Mesenchymal stem cell (in vitro differentiated cells and primary cell): ENCODE measurements at places on chromosomes 2 and 18.
A peak's percentile ranks its signal among the peaks of the same experiment; 100 is the strongest.

DNA sequence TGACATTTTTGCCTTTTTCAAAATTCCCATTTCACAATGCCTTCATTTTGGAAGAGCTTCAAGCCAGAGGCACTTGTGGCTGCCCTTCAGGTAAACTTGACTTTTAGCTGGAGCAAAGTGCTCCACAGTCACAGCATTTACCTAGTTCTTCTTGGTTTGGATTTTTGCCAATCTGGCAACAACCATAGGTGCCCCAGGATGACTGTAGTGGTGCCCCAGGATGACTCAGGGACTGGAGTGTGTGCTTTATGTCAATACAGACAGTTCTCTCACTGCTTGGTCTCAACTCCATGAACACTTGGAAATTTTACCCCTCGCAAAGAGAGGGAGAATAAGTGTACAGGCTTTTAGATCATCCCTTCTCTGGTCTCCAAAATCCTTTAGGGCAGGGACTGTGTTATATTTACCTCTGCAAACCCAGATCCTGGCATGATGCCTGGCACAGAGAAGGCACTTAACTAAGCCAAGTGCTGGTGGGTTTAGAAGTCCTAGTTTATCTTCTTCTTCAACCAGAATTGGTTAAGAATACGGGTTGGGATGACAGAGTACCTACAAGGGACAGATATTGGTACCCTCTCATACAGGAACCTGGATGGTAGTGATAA is 15.3 kb upstream of the PTPN4 start:
- no peak for DNase-seq

GRCh38 chr2:148209603-148210002 is 188.7 kb downstream of the MBD5 start:
- DNase-seq: no peak

DNA sequence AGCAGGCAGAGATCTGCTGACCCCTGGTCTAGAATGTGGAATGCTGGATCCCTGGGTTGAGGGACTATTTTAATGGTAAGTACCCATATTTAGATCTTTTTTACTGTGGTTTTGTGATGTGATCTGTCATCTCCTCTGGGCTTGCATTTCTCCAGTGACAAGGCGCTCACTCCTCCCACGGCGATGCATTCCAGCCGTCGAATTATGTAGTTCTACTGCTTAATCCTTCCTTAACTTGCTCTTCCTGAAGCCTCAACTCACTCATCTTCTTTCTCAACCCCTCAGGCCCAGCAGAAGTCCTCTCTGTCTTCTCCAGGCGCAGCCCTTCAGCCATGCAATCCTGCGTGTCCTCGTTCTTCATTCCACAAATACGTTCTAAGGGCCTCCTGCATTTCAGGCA is 51.2 kb downstream of the HPCAL1 start:
- DNase-seq: no peak

DNA sequence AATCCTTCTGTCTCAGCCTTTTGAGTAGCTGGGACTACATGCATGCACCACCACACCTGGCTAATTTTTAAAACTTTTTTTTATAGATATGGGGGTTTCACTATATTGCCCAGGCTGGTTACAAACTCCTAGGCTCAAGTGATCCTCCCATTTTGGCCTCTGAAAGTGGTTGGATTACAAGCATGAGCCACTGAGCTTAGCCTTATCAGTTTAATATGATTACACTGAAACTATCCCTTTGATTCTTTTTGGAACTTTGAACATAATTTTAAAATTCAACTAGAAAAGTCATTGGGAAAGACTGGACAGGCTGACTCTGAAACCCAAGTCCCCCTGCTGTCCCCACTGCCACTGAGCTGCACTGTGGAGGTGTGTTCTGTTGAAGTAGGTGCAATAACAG is 114.8 kb downstream of the ARL4C start:
- DNase-seq: no peak

DNA sequence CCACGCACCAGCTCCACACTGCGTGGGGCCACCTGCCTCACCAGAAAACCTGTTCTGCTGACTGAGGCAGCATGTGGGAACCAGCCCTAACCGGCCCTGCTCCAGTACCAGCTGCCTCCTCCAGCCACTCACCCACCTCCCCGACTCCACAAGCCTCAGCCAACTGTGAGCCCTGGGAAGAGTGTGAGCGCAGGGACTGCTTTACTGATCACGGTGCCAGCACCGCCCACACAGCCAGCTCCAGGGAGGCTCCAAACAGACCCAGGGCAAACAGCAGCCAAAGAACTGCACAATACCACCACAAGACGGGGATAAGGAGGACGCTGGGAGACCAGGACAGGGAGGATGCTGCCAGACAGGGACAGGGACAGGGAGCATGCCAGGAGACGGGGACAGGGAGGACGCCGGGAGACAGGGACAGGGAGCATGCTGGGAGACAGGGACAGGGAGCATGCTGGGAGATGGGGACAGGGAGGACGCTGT is 28.4 kb downstream of the EIPR1 start:
- no peak for DNase-seq

DNA sequence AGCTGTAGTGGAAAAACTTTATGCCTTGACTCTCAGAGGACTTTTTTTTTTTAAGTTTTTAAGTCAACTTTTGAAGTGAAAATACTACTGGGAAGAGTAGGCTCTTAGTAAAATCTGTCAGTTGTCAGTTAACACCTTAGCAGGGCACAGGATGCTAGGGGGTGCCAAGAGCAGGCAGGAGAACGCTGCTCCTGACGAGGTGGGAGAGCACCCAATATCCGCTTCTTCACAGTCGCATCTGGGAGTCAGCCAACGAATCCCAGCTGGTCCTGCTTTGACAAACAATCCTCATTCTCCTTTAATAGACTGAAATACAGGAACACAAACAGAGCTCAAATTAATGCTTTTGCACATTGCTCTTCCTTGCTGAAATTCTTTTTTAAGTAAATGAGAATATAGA is 709.5 kb upstream of the ACVR2A start:
- no peak for DNase-seq

- no peak for DNase-seq
Observed at GRCh38 chr2:217880287-217880889, 122.4 kb downstream of the TNS1 start.

DNA sequence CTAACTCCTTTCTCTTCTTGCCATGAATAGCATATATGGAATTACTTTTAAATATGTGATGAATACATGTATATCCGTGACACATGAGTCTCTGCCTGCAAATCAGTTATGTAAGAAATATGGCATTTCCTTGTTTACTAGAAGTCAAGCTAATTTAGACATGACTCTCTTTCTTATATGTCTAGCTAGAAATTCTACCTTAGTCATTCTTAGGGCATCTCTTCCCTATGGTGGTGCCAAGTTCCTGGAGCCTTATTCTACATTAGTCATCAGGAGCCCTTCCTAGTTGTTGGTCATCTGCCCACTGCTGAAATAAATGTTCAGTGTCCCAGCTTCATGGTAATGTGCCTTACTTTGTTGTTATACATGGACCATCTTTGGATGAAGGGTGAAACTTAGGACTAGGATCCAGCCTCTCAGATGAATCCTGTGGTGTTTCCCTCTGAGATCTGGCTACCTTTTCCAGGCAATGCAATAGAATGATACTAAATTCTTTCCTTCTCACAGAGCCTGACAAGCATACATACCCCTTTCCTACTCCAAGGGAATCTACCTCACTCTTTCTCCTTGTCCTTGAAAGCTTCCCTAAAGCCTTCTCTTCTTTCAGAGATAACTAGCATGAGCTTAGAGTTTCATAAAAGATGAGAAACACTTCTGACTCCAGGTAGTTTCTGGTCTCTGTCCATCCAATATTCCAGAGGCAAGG is 415.3 kb upstream of the VWC2L start:
- peak; percentile 61 for DNase-seq

DNA sequence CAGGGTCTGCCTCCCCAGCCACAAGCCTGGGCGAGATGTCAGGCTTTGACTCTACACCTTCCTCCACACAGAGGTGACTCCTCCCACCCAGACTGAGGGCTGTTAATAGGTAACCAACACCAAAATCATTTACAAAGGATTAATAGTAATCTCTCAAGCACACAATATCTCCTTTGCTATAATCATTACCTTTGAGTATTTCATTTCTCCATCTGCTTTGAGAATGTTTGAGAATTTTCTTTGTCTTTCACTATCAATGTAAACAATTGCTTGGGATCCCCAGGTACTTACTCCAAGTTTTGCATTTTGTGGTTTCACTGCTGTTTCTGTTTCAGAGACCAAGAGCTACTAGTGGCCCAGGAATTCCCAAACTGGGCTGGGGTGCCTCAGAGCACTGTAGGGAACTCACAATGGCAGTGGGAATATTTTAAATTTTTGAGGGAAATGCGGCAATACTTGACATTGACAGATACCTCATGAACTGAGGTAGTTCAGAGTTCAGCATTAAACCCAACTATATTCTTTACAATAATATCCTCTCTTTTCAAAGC is 166.4 kb upstream of the MGAT5 start:
- no peak for DNase-seq

DNA sequence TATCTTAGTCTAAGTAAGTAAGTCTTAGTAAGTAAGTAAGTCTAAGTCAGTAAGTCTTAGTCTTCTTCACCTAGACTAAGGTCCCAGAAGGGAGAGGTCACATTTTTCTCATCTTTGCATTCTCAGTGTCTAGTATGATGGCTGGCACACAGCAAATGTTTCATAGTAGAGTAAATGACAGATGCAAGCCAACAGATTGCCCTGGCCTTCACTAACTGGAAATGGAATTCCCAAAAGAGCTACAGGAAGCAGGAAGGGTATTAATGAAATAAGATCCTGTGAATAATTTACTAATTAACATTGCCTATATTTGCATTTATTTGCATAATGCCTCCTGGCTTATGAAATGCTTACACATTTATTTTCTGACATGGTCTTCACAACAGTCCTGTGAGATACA is 221.6 kb downstream of the RAD51AP2 start:
- DNase-seq: no peak

- DNase-seq: no peak
Observed at GRCh38 chr2:177680866-177681712, 288.5 kb downstream of the AGPS start.

DNA sequence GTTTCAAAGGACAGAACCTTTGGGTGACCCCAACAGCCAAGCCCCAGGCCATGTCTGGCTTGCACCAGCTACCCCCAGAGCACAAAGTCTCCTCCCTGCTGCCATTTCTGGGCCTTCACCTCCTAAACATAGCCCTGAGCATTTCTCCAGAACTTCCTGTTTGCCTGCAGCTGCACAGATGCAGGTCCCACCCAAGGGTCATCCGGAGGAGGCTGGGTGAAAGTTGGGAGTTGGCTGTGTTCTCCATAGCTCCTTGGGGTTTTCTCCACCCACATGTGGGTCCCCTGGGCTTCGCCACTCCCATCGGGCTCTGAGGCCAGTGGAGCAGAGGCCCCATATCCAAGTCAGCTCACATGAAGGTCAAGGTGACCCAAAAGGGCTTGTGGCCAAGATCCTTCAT is 4.3 kb downstream of the TNP1 start:
- DNase-seq: no peak

- no peak for DNase-seq
Observed at GRCh38 chr2:2275451-2275850, 55.6 kb downstream of the MYT1L start.

DNA sequence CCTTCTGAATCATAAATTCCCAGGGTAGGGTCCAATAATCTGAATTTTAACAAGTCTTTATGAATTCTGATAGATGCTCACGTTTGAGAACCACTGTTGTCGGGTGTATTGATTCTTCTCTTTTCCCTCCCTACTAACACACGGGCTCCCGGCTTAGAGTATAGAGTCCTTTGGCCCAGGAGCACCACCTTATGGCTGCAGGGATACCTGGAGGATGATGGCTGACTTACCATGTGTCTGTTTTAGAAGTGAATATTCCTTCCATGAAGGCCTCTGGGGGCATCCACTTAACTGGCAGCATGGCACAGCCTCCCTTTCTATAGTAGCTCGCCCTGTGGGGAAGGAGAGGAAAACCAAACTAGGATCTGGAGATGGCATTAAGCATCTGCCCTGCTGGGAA is 91.7 kb downstream of the CLIP4 start:
- DNase-seq: no peak

DNA sequence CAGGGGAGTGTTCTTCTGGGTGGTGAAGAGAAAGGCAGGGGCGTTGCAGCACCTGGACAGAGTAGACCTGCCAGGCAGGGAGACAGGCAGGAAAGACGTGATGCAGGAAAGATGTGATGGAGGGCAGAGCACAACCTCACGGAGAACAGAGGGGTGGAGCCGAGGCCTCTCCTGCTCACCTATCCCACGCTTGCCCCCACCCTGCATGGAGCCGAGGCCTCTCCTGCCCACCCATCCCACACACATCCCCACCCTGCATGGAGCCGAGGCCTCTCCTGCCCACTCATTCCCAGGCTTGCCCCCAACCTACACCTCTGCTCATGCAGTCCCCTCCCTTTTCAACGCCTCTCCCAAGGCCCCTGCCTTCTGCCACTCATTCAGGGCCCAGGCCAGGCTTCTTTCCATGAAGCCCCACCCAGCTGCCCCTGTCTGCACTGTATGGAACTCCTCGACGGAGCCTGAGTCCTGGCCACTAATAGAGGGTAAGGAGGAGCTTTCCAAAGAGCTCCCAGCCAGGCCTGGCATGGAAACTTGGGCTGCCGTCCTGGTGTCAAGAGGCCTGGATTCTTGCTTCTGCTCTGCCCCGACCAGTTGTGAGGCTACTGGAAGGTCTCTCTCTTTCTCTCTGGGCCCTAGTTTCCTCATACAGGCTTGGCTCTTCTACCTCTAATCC is 32.0 kb upstream of the LOXHD1 start:
- DNase-seq: no peak

- no peak for DNase-seq
Observed at GRCh38 chr2:172574965-172575364, 19.1 kb downstream of the PDK1 start.

GRCh38 chr2:29398384-29399237 is 283.4 kb downstream of the CLIP4 start:
- DNase-seq: no peak

DNA sequence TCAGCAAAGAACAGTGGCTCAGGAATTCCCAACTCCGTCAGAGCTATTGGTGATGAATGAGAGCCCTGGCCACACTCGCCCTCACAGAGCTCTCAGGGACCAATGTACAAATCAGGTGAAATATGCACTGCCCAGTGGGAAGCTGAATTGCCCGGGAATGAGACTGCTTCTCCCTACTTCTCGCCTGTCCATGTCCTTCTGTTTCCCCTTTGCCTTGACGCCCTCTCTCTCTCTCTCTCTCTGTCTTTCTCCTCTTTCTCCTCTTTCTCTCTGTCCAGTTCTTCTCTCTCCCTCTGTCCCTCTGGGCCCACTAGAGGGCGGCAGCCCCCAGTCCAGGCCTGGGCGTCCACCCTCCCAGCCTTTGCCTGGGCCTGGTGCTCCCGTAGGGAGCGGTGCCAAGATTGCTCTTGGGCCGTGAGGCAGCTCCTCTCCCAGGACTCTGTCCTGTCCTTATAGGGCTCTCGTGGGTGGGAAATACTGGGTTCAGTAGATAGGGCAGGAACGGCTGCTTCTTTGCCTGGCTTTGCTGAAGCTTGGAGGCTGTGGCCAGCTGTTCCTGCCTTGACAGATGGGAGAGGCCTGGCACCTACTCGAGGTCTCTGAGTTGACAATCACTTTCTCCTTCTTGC is 28.4 kb upstream of the PUM2 start:
- peak; percentile 89 for DNase-seq

GRCh38 chr2:49053156-49053555 is 101.2 kb downstream of the FSHR start:
- no peak for DNase-seq

GRCh38 chr2:151374436-151374835 is 17.0 kb downstream of the TNFAIP6 start:
- peak; percentile 85 for DNase-seq
